ENCODE measurements at places on chromosomes 4 and X. TPM values are rescaled to one million over a fixed set of nuclear protein-coding genes. Genes with fewer than 3 reads are reported as not detected.

DNA sequence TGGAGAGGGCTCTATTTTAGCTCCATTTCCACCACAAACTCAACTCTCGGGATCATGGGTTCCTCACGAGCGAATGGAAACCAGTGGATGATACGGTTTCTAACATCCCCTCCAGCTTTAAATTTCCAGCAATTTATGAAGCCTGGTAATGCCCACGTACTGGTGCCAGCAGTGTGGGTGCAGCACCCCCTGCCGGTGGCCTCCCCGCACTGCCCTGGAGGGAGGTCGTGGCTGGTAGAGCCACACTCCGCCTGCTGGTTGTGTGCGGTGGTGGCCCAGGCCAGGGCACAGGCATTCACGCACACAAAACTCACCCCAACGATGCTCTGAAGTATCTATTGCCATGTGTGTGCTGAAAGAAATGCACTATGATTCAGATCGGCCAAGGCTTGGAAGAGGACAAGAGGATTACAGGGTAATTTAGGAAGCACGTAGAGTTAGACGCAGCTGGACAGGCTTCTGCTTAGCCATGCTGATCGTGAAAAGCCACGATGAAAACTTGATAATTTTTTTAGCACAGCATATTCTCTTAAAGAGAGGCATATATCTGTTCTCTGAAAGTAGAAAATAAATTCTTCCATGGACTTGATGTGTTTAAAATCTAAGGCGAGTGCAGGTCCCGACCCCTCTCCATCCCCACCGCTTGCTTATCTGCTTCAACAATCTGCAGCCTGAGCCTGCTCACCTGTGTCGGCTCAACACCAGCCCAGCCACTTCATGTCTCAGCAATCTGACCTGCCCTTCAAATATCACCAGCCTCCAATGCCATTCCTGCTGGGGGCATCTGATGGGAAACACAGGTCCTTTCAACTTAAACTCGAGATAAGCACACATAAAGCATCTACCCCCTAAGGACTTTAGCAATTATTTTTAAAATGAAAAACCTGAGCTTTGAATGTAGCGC, 59.1 kb downstream of the SCD5 start:
- H3K27me3 ChIP-seq, result no peaks in the 10 kb centered on the region
- H3K4me1 ChIP-seq, result peaks cover 2% of the 10 kb centered on the region
- no peaks in the 10 kb centered on the region for H3K36me3 ChIP-seq
- peak; percentile 66 for DNase-seq
- no peak overlapping the region for H3K4me3 ChIP-seq
- H3K27ac ChIP-seq, result no peak overlapping the region

DNA sequence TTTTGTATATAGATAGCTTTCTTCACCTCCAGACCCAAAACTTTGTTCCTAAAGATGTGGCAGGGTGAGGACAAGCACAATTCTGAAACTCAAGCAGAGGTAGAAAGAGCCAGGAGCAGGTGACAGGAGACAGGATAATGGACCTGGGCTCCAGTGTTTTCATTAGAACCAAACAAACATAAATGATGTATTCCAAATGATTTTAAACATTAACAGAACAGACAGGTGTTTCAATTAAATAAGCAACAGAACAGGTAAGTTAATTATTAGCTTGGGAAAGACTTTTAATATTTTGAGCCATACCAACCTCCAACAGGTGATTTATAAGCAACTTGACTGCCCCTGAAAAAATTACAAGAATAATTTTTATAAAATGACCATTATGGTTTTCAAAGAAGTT, 459.4 kb upstream of the LCORL start:
- no peaks in the 10 kb centered on the region for H3K36me3 ChIP-seq
- no peaks in the 10 kb centered on the region for H3K27me3 ChIP-seq
- peak overlapping the region; percentile 34 for H3K27ac ChIP-seq

- DNase-seq, result no peak
- H3K36me3 ChIP-seq, result no peaks in the 10 kb centered on the region
- H3K4me1 ChIP-seq, result no peaks in the 10 kb centered on the region
- H3K4me3 ChIP-seq, result no peak overlapping the region
These were observed 123.1 kb upstream of the ENPEP start for GRCh38 chr4:110352670-110353442.

DNA sequence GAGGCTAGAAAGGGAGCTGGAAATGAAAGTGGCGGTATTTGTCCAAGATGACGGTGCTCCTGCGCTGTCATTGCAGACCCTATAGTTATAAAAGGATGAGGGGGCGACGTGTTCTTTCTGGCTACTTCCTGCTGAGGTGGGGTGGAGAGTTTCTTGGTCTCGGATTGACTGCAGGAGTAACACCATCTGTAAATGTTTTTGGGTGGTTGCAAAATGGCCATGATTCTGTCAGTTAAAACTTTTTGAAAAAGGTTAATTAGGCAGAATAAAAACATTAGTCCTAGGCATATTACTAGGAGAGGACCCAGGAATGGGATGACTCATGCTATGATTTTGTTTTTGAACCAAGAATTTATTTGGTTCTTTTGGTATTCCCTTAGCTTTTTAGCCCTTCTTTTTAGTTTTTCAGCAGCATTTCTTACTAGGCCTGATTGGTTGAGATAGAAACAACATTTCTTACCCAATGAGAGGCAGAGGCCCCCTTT, 53.1 kb downstream of the USP11 start:
- H3K4me3 ChIP-seq, result no peak overlapping the region
- H3K27ac ChIP-seq, result no peak overlapping the region
- DNase-seq, result no peak
- peaks cover 3% of the 10 kb centered on the region for H3K27me3 ChIP-seq
- no peaks in the 10 kb centered on the region for H3K36me3 ChIP-seq

- no peaks in the 10 kb centered on the region for H3K27me3 ChIP-seq
- no peak overlapping the region for H3K4me3 ChIP-seq
- no peak for DNase-seq
- no peaks in the 10 kb centered on the region for H3K4me1 ChIP-seq
These were observed 10.5 kb downstream of the PPAT start for GRCh38 chr4:56424697-56425514.

TMEM271 gene
- not detected for total RNA-seq

All from pancreas (tissue), 10 donors.